ENCODE measurements at places on chromosomes 5 and 9.

- DNase-seq: no peak
Observed at GRCh38 chr9:127201731-127202130, 62.8 kb upstream of the GARNL3 start.

GRCh38 chr5:143019157-143019556 is 249.0 kb downstream of the ARHGAP26 start:
- no peak for DNase-seq

- no peak for DNase-seq
Observed at GRCh38 chr5:98365126-98365525, 408.3 kb upstream of the RGMB start.

GRCh38 chr9:87587356-87587745 is 89.7 kb downstream of the DAPK1 start:
- DNase-seq: no peak

DNA sequence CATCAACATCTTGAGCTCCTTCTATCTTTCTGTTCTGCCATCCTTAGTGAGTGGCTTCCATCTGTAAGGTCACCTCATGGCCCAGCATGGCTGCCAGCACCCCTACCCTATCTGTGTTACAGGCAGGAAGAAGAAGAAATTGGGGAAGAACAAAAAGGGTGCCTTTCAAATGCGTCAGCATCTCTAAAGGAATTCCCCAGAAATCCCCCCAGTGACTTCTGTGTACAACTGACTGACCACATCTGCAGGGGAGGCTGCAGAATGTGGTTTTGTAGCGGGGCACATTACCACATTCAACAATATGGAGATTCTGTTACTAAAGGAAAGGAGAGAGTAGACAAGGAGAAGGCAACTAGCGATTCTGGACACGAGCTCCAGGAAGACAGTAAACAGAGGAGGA is 40.1 kb downstream of the ALG2 start:
- no peak for DNase-seq

- no peak for DNase-seq
Observed at GRCh38 chr9:71249729-71250317, 128.4 kb upstream of the TRPM3 start.

- no peak for DNase-seq
Observed at GRCh38 chr9:28234894-28235277, 661.6 kb upstream of the C9orf72 start.

DNA sequence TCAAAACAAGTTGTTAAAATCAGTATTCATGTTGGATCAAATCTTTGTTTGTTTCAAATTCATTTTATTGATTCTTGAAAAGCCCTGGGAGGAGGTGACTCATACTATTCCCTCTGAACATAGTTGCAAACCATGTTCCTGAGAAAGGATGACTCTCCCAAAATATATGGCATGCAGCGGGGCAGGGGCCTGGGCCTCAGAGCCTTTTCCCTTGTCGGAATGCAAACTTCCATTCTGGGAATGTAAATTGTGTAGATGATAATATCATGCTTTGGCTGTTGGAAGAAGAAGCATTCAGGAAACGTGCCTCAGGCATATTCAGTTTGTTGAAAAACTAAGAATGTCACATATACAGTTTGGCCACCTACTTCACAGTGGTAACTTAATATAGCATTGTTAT is 242.0 kb downstream of the AUH start:
- DNase-seq: no peak

GRCh38 chr5:157339409-157339808 is 73.5 kb downstream of the CYFIP2 start:
- no peak for DNase-seq

DNA sequence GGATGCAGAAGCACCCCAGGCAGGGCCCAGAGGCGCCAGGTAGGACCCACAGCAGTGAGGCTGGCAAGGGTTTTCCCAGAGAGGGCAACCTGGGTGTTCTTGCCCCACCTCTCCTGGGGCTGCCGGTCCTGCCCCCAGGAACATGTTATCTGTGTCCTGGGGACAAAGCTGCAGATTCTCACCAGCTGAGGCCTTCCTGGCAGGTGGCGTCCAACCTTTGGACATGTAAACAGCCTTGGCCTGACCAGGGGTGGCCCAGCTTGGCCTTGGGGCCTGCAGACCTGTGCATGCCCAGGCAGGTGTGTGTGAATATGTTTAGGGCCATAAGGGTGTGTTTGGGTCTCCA is 101.8 kb upstream of the LARP1 start:
- DNase-seq: no peak

GRCh38 chr9:87557996-87558395 is 60.3 kb downstream of the DAPK1 start:
- no peak for DNase-seq

All from activated T-helper 1 cell treated with anti-CD3 and anti-CD28 coated beads, Interleukin-2, amount 50 U/mL, for 16 hours (primary cell).